ENCODE measurements at places on chromosomes 4 and X.

- no peak for DNase-seq
Observed at GRCh38 chr4:184000457-184001396, 95.6 kb downstream of the STOX2 start.

- DNase-seq: peak; percentile 53
Observed at GRCh38 chrX:151970661-151971060, 3.8 kb downstream of the GABRE start.

DNA sequence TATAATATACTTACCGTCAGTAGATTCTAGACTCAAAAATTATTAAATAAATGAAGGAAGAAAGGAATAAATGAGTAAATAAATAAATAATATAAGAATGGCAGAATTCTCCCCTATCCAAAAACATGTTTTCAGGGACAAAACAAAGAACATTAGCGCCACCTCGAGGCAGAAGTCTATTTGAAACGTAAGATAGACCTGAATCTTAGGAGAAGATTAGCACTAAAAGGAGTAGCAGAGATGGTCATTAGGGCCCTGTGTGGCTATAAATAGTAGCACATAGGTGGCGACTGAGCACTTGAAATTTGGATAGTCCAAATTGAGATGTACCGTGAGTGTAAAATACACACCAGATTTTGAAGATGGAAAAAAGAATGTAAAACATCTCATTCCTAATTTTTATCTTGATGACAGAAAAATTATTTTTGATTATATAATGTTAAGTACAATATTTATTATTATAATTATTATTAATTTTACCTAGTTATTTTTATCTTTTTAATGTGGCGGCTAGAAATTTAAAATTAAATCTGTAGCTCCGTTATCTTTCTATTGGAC lies 24.3 kb upstream of the SRD5A3 start:
- DNase-seq: no peak

DNA sequence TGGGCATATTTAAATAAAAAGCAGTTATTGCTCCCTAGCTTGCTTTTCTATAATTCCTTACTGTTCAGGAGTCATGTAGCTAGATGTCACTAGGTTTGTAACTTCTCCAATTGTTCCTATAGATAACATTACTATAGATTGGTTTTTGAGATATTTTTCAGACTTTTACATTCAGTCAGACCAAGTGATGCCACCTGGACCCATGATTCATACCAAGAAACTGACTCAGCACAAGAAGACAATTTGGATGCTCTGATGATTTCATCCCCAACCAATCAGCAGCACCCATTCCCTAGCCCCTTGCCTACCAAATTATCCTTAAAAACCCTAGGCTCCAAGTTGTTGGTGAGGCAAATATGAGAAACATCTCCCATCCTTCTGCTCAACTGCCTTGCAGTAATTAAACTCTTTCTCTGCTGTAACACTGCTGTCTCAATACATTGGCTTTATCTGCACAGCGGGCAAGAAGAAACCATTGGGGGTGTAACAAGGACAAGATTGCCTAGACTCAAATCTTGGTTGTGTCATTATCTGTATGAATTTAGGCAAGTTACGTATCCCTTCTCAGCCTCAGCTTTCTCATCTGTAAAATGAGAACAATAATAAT lies 11.8 kb upstream of the NEIL3 start:
- DNase-seq: no peak

- no peak for DNase-seq
Observed at GRCh38 chrX:96715481-96715880, 30.8 kb downstream of the DIAPH2 start.

DNA sequence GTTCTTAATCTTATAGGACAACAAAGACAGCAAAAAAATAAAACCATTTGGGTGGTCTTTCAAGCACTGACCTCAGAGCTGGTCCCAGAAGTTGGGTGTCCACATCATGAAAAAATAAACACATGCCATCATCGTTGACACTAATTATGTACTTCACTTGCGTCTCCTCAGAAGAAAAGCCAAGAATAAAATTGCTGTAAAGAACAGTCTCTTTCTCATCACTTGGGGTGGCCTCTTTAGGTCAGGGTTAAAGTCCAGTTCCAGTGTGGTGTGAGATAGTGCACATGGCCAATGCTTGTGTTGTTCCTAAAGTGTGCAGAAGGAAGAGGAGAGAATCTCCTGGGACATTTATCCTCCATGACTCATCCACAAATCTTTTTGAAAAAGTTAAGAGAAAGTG lies 49.5 kb upstream of the IBSP start:
- DNase-seq: no peak

- no peak for DNase-seq
Observed at GRCh38 chr4:12595986-12596385, 888.2 kb downstream of the RAB28 start.

DNA sequence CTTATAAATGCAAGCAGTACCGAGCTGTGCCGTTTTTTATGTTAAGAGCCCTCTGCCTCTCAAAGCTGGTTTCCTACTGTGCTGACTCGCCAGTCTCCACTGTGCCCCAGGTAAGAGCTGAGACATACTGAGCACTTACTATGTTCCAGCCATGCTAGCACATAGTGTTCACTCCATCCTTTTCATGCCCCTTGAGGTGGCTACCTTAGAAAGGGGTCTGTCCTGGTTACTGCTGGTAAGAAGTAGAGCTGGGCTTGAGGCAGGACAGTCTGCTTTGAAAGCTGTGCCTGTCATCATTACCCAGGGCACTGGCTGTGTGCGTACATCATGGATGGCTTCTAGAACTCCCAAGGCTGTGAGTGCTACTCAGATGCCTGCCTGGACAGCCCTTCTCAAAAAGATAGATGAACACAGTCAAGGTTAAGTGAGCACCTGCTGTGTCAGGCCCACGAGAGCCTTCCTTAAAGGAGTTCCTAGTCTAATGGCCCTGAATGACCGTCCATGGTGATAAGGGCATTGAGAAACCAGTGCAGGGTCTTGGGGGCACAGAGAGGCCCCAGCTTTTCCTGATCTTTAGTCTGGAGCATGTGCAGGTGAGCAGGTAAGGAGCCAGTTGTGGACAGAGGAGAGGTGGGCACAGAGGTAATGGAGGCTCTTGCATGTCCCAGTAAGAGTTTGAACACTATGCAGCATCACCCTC lies 1.6 kb downstream of the STK32B start:
- DNase-seq: no peak

DNA sequence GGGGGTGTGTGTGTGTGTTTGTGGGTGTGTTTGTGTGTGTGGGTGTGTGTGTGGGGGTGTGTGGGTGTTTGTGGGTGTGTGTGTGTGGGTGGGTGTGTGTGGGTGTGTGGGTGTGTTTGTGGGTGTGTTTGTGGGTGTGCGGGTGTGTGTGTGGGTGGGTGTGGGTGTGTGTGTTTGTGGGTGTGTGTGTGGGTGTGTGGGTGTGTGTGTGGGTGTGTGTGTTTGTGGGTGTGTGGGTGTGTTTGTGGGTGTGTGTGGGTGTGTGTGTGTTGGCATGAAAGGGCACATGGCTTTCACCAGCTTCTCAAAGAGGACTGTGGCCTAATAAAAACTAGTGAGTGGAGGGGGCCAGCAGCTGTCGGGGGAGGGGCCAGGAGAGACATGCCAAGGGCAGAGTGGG lies 25.3 kb upstream of the ZNF185 start:
- no peak for DNase-seq

DNA sequence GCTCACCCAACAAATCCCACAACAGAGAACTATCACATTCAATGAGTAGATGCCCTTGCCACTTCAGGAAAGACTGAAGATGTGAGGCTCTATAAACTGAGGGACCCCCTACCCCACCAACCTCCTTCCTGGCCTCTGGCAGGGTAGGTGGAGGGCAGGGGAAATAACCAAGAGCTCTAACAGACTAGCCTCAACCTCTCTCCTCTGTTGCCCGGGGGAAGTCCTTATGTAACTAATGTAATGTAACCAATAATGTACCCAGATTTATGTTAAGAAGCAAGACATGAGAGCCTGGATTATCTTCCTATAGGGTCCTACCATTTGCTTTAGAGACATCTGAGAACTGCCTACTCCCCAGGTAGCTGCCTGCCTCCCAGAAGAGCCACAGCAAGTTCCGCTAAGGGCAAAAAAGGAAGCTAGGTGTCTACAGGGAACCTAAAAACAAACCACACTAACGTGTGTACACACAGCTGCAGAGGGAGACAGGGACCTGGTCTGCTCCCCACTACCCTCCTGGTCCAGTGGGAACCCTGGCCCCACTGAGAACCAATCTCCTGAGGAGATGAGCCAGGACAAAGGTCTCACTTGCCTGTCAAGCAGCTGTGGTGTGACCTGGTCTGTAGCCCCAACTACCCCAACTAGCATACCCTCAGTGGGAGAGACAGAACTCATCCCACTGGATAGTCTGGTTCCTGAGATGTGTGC lies 17.7 kb downstream of the OTUD5 start:
- DNase-seq: no peak

- no peak for DNase-seq
Observed at GRCh38 chr4:26106776-26107175, 192.8 kb downstream of the SMIM20 start.

DNA sequence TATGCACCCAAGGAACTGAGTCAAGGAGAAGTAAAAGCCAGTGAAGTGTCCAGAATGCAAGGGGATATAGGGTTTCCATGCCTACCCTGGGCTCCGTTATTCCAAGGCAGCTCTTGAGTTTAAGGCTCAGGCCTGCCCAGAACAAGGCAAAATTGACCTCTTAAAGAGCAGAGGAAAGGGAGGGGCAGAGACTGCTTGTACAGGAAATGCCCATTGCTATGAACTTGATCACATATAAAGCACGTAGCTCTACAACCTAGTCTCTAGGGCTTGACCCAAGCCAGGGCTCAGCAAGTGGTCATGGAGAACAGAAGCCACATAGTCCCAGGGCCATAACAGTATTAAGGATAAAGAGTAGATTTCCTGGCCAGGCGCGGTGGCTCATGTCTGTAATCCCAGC lies 58.2 kb upstream of the MSN start:
- no peak for DNase-seq

DNA sequence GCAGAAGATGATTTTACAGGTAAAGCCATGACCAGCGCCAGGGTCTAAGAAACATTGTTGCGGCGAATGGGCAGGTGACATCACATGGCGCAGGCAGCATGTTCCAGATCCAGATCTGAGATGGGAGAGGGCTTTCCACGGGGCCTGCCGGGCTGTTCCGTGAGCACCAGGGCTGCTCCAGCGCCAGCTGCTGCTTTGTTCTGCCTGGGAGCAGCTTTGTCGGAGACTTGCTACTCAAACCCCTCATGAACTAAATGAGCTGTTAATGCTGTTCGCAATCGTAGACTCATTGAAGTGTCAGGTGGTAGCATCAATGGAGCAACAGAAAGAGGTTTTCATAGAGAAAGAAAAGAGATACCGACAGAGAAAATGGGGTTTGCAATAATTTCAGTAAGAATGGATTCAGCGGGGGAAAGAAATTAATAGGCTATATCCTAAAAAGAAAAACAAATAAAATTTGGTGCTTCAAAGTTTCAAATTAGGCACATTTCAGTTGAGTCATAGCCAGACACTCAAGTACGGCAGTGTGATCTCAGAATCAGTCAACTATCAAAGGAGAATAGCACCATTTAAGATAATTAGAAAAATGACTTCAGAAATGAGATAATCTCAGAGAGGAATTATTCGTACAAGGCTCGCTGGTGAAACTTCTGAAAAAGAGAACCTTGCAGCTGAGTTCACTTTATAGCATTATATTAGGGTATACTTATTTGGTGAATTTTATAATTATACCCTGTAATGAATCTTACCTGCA lies 23.9 kb downstream of the SORBS2 start:
- DNase-seq: no peak

DNA sequence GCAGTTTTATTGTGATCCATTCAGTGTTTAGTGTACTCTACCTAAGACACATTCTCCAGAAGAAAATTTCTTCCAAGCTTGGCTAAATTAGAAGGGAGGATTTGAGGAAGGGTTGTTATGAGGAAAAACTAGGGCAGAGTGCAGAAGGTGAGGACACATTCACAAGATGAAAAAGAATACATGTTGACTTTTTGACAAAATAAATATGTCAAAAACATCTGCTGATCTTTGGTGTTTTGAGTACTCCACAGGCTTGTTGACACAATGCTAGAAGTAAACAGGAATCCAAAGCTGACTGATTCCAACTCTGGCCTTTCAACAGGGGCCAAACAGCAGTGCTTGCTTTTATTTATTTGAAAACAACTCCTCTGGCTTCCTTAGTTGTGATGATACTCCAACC lies 125.8 kb upstream of the SLC7A11 start:
- no peak for DNase-seq

DNA sequence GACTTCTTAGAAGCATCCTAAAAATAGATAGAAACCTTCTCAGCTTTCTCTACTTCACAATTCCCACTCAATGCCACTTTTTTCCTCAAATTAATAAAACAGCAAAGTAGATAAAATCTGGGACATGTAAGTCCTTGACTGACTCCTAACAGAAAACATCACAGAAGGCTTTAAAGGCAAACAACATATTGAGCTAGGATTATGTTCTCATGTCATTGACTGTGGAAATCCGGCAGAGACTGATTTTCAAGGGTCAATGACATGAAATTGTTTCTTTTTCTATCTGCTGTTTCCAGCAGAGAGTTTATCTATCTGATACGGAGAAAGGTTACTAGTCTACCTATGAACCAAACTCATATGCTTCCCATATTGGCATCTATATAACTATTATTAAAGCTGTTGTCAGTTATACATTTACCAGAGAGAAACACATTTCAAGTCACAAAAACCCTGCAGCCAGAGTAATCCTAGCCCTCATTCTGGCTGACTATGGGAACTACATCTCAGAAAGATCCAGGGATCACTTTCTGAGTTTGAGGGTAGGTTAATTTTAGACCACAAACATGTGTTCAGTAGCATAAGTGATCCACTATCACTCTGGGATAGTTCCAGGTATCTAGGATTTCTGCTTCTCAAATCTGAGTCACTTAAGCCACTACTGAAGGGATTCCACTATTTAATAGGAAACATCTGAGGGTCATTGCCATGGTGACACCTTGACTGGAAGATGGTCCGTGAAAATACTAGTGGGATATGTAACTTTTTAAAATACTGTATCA lies 147.6 kb downstream of the PPP3CA start:
- no peak for DNase-seq

GRCh38 chrX:43108828-43109227 lies 330.9 kb upstream of the PPP1R2C start:
- no peak for DNase-seq

GRCh38 chr4:147244786-147245185 lies 236.1 kb upstream of the EDNRA start:
- no peak for DNase-seq

DNA sequence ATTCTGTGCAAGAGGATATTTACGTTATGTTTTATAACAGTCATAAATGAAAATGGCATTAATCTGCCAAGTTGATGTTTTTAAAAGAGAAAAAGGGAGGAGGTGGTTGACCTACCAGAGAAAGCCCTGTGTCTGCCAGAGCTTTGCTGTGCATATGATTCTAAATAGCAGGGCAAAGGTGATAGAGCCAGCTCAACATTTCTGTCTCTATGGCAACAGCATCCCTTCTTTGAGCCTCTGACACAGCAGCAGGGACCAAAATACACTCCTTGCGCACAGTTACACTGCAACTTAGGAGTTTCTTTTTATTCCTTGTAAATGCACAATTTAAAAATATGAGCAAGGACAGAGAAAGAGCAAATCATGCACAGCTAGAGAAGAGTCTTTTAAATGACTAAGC lies 133.3 kb upstream of the RAI2 start:
- no peak for DNase-seq

GRCh38 chr4:126172126-126172525 lies 857.4 kb downstream of the FAT4 start:
- DNase-seq: no peak

GRCh38 chr4:153018031-153018430 lies 81.9 kb downstream of the FHDC1 start:
- DNase-seq: no peak

Measured in AG04449 (cell line).